Skin of body (tissue), 3 donors: ENCODE measurements at places on chromosomes 5 and 9. TPM values are rescaled to one million over a fixed set of nuclear protein-coding genes. Genes with fewer than 3 reads are reported as not detected.

Gene MRPL22
- total RNA-seq: 11.9 TPM

Gene CDH9
- total RNA-seq: not detected

- no peak for DNase-seq
Measured at GRCh38 chr5:144198386-144198785, 27.7 kb downstream of the KCTD16 start.

DNA sequence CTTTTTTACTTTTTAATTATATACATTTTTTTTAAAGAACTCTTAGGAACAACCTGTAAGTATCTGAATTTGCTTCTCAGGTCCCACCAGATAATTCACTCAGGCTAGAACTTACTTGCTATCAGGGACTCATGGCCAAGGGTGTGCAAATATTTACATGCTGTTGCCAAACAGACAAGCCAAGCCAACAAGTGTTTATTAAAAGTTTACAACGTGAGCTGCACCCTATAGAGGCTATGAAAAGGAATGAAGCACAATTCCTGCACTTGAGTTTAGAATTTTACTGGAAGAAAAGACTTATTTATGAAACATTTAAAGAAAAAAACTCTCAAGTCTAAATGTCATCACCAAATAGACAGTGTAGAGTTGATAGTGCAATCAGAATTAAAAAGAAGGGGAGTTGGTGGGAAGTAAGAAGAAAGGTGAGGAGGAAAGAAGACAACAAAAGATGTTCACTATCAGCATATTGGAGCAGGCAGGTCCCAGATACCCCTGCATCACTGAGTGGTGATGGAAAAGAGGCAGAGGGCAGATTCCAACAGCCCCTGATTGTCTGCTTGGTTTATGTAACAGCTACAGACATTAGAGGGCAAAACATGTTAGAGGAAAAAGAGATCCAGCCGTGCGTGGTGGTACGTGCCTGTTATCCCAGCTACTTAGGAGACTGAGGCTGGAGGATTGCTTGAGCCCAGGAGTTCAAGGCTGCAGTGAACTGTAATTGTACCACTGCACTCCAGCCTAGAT, 32.8 kb downstream of the SH3RF2 start:
- DNase-seq: no peak

GRCh38 chr5:68683632-68684036, 410.2 kb upstream of the SLC30A5 start:
- DNase-seq: peak; percentile 25

- no peak for DNase-seq
Measured at GRCh38 chr5:180623411-180623834, 26.0 kb downstream of the FLT4 start.

- no peak for DNase-seq
Measured at GRCh38 chr9:129550199-129550839, 70.6 kb downstream of the C9orf50 start.

DNA sequence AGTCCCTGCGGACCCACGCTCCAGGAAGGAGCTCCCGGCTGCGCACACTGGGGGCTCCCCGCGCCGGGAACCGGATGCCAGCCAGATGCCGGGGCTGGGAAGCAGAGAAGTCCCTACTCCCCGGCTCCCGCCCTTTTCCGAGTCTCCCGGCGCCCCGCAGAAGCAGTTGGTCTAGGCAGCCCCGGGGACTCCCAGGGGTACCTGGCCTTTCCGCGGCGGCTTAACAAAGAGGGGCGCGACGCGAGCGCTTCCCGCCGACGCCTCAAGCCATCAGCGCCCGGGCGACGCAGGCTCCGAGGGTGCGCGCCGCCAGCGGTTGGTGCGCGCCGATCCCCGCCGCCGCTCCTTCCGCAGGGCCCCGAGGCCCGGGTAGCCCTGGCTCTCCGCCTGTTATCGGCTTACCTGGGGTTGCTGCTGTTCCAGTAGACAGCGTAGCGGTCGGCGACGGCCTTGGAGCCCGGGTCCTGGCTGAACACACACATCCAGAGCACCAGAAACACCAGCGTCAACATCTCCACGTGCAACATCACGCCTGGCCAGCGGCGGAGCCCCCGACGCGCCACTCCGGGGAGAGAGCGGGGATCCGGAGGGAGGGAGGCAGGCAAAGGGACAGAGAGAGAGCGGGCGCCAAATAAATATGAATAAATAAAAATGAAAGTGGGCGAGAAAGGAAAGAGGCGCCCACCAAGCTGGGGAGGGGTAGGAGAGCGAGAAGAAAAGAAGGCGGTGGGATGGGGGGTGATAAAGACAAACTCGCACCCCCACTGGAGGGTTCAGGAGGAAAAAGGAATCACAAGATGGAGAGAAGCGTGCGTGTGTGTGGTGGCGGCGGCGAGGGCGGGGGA, 428 bp downstream of the EFNA5 start:
- DNase-seq: peak; percentile 40

- no peak for DNase-seq
Measured at GRCh38 chr9:13491493-13492424, 212.3 kb upstream of the MPDZ start.

- DNase-seq: no peak
Measured at GRCh38 chr5:61496446-61496845, 164.4 kb downstream of the ZSWIM6 start.
